SW480 (cell line): ENCODE measurements at places on chromosomes 1 and 21.

DNA sequence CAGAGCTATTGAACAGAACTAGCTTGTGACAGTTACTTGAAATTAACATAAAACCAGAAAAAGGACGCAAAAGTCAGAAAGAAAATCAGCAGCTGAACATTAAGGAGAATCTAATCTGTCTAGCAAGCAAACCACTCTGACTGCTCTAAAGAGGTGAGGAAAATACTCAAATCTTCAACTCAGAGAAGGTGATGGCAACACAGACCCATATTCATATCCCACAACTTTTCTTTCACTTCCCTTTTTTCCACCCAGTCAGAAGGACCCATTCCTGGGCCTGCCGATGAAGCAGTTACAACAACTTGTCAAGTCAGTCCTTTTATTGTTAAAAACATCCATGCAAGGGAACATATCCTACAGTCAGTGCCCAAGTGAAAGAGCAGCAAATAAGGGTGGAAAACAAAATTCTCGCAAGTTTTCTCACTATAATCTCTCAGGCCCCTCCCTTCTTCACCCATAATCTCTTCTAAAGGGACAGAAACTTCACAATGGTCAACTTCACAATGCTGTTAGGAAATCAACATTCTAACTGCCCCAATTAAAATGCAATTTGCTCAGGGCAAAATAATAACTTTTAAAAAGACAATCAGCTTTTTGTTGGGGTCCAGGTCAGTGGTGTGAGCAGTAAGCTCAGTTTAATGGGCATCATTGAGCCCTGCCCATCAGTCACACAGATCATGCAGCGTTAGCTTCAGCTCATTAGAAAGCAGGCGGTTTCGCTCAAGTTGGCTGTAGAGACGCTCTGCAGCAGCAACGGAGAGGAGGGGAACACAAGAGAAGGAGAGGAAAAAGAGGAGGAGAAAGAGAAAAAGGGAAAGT is 3.6 kb upstream of the NUP210L start:
- no peak for DNase-seq

DNA sequence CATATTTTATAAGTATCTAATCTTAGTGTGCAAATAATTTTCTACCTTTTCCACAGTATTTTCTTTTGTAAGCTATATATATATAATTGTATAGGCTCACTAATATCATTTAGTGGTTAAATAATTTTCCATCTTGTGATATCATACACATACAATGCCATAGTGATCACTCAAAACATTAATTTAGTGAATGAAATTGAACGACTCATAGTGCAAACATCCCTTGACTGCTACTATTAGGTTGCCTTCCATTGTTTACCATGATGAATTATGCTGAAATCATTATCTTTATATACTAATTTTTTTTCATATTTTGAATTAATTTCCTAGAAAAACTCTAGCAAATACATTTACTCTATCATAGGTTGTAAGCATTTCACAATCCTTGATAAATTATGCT is 127.1 kb downstream of the PCNX2 start:
- no peak for DNase-seq

- no peak for DNase-seq
Observed at GRCh38 chr1:25006770-25007169, 76.7 kb upstream of the RUNX3 start.

GRCh38 chr1:116737020-116737854 is 17.0 kb upstream of the CD2 start:
- DNase-seq, result peak; percentile 53
